WTC11 (cell line): ENCODE measurements at places on chromosomes 4 and X. TPM values are rescaled to one million over a fixed set of nuclear protein-coding genes. Genes with fewer than 3 reads are reported as not detected.

Gene CLDN34
- 0.52 to 0.62 TPM (median 0.53 TPM) in 3 replicates for total RNA-seq

Gene ZGRF1
- total RNA-seq, result 46.6 to 56.2 TPM (median 47.1 TPM) in 3 replicates

Gene SSX4B
- 0.17 TPM in 1 of 3 replicates, not detected in the others for total RNA-seq

Gene COQ2
- total RNA-seq, result 20.5 to 22.8 TPM (median 21.6 TPM) in 3 replicates

Gene AGA
- 6.5 to 9.3 TPM (median 6.8 TPM) in 3 replicates for total RNA-seq

Gene VBP1
- total RNA-seq, result 50.5 to 69.3 TPM (median 60.0 TPM) in 3 replicates

Gene ERAS
- not detected in 3 replicates for total RNA-seq

Gene MAB21L2
- total RNA-seq, result 0.07 TPM in 1 of 3 replicates, not detected in the others

Gene HPSE
- total RNA-seq, result 3.0 to 3.8 TPM (median 3.7 TPM) in 3 replicates

Gene CXorf49
- total RNA-seq, result not detected in 3 replicates

Gene FGF2
- 115 to 134 TPM (median 127 TPM) in 3 replicates for total RNA-seq

Gene CXCR3
- 0.11 TPM in 1 of 3 replicates, not detected in the others for total RNA-seq

Gene HTR2C
- 1.7 to 2.4 TPM (median 2.3 TPM) in 3 replicates for total RNA-seq

Gene CXCL6
- total RNA-seq, result 3.8 to 4.9 TPM (median 4.4 TPM) in 3 replicates

Gene RTL3
- total RNA-seq, result not detected in 3 replicates

Gene VCX3B
- total RNA-seq, result not detected in 3 replicates

Gene SRPX
- 7.7 to 8.0 TPM (median 7.7 TPM) in 3 replicates for total RNA-seq
